ENCODE measurements at places on chromosomes 7 and 10.

DNA sequence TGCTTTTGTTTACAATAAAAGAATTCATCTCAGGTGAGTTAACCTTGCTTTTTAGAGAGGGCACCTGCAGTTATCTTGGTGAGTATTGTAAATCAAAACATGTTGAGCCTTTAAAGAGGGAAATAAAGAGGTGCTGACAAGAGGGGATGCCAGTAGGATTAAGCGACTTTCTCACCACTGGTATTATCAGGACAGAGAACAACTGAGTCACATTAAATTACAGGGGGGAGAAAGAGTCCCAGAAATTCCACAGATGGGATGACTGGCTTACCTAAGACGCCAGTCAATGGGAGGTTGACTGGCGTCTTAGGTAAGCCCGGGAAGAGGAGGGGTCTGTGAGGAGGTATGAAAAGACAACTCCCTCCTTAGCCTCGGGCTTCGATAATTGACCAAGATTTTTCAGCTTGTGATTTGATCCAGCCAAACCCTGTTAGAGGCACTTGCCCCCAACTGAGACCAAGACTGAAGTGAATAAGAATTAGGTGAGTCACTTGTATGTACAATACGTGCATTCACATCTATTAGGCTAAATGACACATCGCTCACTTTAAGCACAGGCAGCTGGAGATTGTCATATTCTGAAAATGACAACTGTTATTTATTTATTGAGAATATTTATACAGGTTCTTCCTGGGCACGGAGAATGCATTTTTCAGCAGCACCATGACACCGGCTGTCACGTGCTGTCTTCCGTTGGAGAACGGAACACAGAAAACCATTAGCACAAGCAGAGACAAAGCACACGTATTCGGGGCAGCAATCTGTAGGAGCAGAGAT is 117.6 kb downstream of the SEM1 start:
- DNase-seq: no peak

GRCh38 chr10:69515699-69516259 is 57.4 kb downstream of the NEUROG3 start:
- peak; percentile 80 for DNase-seq

DNA sequence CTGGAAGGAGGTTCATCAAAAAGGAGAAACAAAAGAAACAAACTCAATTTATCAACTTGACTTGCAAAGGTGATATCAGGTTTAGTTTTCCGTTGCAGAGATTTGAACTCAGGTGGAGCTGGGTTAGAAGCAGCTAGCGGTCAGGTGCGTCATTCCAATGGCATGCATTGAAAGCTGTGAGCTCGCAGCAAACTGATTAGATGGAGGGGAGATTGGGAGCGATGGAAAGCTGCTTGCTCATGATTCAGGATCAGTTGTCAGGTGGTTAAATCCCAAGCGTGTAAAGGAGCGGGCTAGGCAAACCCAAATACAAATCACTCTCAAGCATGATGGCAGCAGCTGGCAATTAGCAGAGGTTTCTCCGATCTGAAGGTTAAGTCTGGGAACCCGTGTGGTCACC is 49.3 kb upstream of the AFAP1L2 start:
- DNase-seq: no peak

DNA sequence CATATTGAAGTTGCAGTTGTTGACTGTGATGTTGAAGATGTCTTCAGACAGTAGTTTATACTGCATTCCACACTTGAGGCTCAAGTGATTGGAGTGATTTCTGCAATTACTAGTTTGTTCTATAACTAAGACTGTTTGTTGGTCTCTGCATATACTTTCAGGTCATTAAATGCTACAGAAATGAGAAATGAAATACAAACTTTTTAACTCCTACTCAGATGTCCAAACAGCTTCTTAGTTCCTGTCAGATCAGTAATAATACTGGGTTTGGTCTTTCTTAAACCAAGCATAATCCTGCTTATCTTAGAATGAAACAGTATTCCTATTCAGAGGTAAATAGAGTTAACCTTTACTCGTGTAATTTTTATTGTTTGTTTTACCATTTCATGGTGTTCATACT is 115.9 kb downstream of the CCNY start:
- DNase-seq: no peak

DNA sequence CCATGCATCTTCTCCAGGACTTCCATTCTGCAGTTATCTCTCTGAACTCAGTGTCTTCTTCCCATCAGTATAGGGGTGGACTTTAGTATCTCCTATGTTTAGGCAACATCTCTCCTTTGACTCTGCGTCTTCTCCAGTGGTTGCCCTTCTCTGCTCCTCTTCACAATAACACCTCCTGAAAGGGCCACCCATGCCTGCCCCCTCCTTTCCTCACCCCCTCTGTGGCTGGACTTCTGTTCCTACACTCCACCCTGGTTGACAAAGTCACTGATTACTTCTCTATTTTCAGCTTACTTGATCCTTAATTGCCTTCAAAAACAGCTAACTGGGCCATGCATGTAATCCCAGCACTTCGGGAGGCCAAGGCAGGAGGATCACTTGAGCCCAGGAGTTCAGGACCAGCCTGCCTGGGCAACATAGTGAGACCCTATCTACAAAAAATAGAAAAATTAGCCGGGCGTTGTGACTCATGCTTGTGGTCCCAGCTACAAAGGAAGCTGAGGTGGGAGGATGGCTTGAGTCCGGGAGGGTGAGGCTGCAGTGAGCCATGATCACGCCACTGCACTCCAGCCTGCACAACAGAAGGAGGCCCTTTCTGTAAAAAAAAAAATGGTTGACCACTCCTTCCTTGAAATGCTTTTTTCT is 13.7 kb downstream of the SRGN start:
- peak; percentile 81 for DNase-seq

Data from suppressor macrophage treated with lipopolysaccharide for 4 hours (primary cell).